Hematopoietic multipotent progenitor cell (in vitro differentiated cells): ENCODE measurements at places on chromosomes 16 and 17.
A peak's percentile ranks its signal among the peaks of the same experiment; 100 is the strongest.

DNA sequence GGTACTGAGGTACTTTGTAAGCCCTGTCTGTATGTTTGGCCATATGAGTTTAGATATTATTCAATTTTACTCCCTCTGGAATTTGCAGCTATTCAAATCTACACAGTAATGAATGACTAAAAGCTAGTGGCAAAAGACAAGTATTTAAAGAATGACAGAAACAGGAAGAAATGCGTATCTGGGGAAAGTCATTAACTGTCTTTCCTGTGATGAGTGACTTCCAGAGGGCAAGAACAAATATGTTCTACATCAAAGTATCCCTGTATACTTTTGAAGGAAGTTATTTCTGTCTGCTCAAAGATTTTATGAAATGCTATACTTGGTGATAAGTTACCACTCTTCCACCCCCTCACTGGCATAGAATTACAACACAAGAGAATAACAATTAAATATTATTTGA is 489.3 kb upstream of the SOX9 start:
- DNase-seq: no peak

- DNase-seq: peak; percentile 68
Measured at GRCh38 chr17:4199818-4200402, 56.9 kb downstream of the CYB5D2 start.

DNA sequence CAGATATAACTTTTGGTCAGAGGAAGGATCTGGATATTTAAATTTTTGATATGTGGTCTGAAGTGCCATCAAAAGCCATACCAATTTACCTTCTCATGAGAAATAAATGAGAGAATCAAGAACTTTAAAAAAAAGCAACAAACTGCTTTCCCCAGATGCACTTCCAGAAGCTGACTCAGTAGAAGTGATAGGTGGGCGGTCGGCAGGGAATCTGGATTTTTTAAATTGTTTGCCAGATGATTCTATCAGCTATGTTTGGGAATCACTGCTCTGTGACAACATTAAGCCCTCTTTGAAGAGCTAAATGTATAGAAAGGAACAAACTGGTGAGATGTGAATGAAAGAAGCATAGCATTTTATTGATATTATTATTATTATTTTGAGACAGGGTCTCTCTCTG is 19.2 kb downstream of the CDH3 start:
- no peak for DNase-seq

- no peak for DNase-seq
Measured at GRCh38 chr17:48471817-48472410, 41.9 kb upstream of the SKAP1 start.

GRCh38 chr16:317583-317982 is 34.6 kb downstream of the PDIA2 start:
- DNase-seq: no peak

DNA sequence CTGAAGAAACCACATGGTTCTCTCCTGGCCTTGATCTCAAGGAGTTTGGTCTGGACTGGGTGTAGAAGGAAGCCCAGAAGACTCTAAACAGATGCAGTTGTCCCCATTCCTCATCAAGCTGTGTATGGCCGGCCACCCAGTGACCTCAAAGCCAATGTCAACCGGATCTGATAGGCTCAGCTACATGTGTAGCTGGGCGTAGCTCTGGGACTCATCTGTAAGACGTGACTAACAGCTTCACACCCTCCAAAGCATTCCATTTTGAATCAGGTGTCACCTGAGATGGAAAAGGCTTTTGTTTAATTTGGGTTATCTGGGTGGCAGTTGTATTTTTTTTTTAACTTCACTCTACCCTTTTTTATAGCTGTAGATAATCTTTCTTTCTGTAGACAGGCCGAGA is 130.4 kb downstream of the ABCC12 start:
- no peak for DNase-seq

- DNase-seq: no peak
Measured at GRCh38 chr16:14455573-14455972, 174.5 kb downstream of the PARN start.

DNA sequence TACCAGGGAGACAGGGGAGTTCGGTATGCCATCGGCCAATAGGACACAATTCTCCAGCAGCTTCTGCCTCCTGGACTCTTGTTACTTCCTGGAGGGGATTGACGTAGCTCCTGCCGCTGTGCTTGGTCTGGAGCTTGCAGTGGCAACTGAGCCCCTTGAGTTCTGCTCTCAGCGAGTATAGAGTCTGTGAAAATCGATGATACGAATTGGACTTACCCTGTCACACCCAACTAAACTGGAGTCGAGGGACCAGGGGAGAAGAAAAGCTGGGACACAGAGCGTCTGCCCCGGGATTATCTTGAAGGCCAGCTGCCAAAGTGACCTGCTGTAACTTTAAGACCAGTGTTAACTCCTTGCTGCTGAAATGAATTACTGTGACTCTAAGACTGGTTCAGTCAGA is 22.2 kb downstream of the SEC14L1 start:
- DNase-seq: no peak

GRCh38 chr17:34998205-34998604 is 17.9 kb downstream of the LIG3 start:
- DNase-seq: peak; percentile 50

DNA sequence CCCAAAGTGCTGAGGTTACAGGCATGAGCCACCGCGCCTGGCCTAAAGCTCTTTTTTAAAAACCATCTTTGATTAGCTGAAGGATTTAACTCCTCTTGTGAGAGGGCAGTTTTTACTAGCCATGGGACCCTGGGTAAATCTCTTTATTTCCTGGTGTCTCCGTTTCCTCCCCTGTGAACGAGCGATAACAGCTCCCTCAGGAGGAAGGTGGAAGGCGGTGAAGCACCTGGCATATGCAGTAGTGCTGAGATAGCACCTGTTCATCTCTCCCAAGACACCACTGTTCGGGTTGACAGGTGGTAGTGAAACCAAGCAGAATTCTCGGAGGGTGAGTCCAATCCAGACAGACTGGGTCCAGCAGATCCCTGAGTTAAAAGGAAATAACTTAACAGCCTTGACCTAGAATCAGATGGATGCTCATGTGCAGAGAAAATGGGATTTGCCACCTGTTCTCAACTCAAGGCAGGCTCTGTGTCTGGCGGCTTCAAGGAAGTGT is 86.2 kb downstream of the CRISPLD2 start:
- no peak for DNase-seq

DNA sequence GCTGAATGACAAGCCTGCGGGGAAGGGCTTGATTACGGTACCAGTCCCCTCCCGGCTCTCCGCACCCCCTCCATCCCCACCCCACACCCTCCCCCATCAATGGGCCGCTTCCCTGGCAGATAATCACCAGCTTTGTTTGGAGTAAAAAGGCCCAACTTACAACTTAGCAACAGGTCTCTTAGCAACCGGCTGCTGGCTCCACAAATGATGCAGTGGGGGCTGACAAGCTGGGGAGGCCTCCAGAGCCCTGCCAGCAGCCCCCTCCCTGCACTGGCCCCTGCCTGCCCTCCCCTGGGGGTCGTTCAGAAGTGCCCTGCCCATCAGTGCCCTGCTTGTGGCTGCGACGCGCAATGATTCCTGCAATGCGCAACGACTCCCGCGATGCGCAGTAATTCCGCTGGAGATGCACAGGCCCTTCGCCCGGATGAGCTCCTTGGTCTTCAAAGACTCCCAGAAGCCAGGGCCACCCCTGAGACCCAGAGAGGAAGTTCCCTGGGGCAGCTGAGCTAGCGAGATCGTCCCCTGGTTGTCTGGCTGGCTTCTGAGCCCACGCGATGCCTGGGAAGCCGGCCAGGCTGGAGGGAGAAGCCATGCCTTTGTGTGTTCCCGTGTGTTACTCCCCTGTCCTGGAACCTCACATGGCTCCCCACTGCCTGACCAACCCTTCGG is 23.3 kb downstream of the CPNE2 start:
- no peak for DNase-seq

- DNase-seq: peak; percentile 71
Measured at GRCh38 chr17:78387977-78388941, 9.8 kb downstream of the PGS1 start.

- DNase-seq: peak; percentile 32
Measured at GRCh38 chr17:50047488-50048126, 8.3 kb upstream of the ITGA3 start.
